ENCODE measurements at places on chromosomes 6 and 20. TPM values are rescaled to one million over a fixed set of nuclear protein-coding genes. Genes with fewer than 3 reads are reported as not detected.

DNA sequence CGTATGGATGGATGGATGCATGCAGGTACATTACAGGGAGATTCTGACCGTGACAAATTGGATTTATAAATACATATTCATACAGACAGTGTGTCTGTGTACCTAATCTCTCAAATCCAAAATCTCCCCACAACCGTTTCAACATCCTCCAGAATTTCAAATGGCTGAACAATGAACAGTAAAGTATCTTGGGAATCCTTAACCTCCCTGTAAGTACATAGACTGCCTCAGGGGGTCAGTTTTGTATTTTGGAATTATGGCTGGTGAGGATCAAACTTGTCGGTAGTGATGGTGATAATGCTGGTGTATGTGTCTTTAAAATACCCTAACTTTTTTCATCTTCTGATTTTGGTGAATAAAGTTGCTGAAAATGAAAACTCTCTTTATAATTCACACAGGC lies 246.2 kb downstream of the FOXC1 start:
- H3K4me3 ChIP-seq, result no peak overlapping the region
- DNase-seq, result no peak
- no peaks in the 10 kb centered on the region for H3K36me3 ChIP-seq
- H3K4me1 ChIP-seq, result peaks cover 5% of the 10 kb centered on the region

DNA sequence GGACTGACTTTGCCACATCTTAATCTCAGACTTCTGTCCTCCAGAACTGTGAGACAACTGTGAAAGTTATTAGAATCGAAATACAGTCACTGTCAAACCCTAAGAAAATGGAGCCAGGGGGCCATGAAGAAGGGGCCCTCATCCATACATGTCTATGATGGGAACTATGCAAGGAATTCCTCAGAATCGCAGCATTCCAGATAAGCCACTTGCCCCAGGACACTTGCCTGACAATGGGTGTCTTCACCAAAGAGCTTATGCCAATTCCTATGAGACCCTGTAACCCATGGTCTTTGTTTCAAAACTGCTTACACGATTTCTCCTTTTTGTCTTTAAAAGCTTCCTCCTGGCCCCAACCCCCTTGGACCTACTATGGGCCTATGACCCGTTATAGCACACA lies 90.4 kb upstream of the FOXP4 start:
- H3K27ac ChIP-seq, result no peak overlapping the region
- H3K4me1 ChIP-seq, result no peaks in the 10 kb centered on the region
- no peaks in the 10 kb centered on the region for H3K27me3 ChIP-seq
- no peaks in the 10 kb centered on the region for H3K36me3 ChIP-seq

GRCh38 chr6:339480-339879 lies 47.2 kb downstream of the DUSP22 start:
- no peaks in the 10 kb centered on the region for H3K27me3 ChIP-seq
- H3K4me3 ChIP-seq, result no peak overlapping the region
- H3K4me1 ChIP-seq, result no peaks in the 10 kb centered on the region
- no peak for DNase-seq
- H3K36me3 ChIP-seq, result no peaks in the 10 kb centered on the region

DNA sequence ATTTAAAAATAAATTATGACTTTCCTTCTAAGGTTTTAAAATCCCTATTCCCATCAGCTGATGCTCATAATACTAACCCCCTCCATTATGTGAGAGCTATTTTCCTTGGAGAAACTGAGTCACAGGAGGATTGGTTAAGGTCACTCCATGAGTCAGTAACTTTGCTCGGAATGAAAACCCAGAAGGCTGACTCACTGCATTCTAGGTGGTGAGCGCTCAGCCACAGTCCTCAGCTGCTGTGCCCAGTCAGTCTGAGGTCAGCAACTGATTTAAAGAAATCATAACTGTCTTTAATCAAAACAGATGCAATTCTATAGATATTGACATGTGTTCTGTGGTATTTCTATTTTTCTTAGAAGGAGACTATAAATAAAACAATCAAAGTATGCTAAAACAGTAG lies 359.2 kb downstream of the GJA1 start:
- no peak overlapping the region for H3K4me3 ChIP-seq
- no peak overlapping the region for H3K27ac ChIP-seq
- no peaks in the 10 kb centered on the region for H3K4me1 ChIP-seq
- peak; percentile 50 for DNase-seq

GRCh38 chr20:47273591-47274235 lies 82.8 kb downstream of the ZMYND8 start:
- H3K36me3 ChIP-seq, result no peaks in the 10 kb centered on the region
- no peaks in the 10 kb centered on the region for H3K27me3 ChIP-seq
- peaks cover 7% of the 10 kb centered on the region for H3K4me1 ChIP-seq
- H3K27ac ChIP-seq, result peak overlapping the region; percentile 96
- H3K4me3 ChIP-seq, result no peak overlapping the region
- no peak for DNase-seq

DNA sequence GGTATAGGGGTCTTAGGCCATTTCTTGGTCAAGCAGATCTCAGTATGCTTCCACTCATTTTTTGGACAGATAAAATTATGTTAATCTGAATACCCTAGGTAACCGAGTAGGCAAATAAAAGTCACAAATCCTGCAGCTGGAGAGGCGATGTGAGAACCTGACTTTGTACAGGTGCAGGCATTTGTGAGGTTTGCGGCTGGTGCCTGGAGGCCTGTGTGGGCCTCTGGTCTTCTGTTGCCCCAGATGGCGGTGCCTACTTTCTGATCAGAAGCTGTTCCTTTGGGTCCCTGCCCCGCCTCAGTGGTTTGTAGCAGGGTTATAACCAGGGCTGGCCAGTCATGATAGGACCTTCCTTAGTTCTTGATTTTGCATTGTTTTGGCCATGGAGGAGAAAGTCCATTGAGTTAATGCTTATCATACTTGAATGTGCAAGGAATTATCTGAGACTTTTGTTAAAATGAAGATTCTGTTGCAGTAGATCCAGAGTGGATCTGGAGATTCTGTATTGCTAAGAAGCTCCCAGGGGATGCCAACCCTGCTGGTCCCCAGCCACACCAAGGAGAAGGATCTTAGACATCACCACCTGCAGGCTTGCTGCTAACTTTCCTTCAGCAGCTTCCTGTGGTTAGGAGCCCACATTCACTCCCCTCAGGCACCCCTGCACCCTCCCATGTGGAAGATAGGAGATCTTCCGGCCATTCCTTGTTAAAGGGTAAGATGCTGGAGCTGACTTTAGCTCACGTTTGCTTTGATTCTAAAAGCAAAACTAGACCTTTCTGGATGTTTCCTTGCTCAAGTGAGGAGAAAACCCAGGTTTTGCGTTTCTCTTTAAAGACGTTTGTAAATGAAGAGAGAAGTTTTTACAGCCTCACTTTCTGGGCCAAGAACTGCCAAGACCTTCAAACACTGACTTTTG lies 50.7 kb downstream of the LRRC1 start:
- H3K27me3 ChIP-seq, result no peaks in the 10 kb centered on the region
- no peak for DNase-seq
- H3K4me3 ChIP-seq, result no peak overlapping the region
- H3K4me1 ChIP-seq, result peaks cover 5% of the 10 kb centered on the region
- no peaks in the 10 kb centered on the region for H3K36me3 ChIP-seq
- no peak overlapping the region for H3K27ac ChIP-seq

GRCh38 chr6:163554663-163555062 lies 140.1 kb downstream of the QKI start:
- H3K27me3 ChIP-seq, result no peaks in the 10 kb centered on the region
- peaks cover 1% of the 10 kb centered on the region for H3K4me1 ChIP-seq
- no peak overlapping the region for H3K27ac ChIP-seq
- no peaks in the 10 kb centered on the region for H3K36me3 ChIP-seq
- DNase-seq, result peak; percentile 80

DNA sequence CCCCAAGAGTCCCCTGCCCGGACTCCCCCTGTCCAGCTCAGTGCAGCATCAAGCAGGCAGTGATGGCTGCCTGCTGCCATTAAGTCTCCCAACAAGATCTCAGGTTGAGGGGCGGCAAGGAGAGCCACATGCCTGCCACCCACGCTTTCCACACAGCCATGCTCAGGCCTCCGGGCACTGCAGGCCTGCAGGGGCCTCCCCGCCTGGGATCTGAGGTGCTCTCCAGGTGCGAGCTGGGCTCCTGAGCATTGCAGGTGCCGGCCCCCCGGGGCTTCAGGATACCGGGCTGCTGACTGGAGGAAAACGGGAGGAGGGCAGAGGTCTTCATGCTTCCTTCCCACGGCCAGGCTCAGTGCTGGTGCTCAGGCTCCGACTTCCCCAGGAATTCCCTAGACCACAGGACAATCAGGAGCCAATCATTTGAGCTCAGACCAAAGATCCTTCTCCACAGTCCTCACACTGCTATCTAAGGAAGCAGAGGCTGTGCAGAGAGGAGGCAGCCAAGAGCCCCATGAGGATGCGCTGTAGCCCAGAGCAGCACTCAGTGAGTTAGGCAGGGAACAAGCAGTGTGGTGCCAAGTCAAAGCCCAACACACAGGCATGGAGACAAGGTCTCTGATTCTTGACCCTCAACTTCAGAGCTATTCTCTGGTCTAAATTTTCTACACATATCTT lies 52.7 kb downstream of the PYGB start:
- no peak overlapping the region for H3K4me3 ChIP-seq
- H3K27me3 ChIP-seq, result no peaks in the 10 kb centered on the region
- no peaks in the 10 kb centered on the region for H3K4me1 ChIP-seq
- no peak for DNase-seq
- H3K27ac ChIP-seq, result no peak overlapping the region

GRCh38 chr20:46400828-46401477 lies 5.5 kb downstream of the ELMO2 start:
- H3K4me3 ChIP-seq, result no peak overlapping the region
- DNase-seq, result no peak
- H3K27ac ChIP-seq, result peak overlapping the region; percentile 81
- no peaks in the 10 kb centered on the region for H3K27me3 ChIP-seq
- peaks cover 3% of the 10 kb centered on the region for H3K36me3 ChIP-seq
- H3K4me1 ChIP-seq, result peaks cover 3% of the 10 kb centered on the region

DNA sequence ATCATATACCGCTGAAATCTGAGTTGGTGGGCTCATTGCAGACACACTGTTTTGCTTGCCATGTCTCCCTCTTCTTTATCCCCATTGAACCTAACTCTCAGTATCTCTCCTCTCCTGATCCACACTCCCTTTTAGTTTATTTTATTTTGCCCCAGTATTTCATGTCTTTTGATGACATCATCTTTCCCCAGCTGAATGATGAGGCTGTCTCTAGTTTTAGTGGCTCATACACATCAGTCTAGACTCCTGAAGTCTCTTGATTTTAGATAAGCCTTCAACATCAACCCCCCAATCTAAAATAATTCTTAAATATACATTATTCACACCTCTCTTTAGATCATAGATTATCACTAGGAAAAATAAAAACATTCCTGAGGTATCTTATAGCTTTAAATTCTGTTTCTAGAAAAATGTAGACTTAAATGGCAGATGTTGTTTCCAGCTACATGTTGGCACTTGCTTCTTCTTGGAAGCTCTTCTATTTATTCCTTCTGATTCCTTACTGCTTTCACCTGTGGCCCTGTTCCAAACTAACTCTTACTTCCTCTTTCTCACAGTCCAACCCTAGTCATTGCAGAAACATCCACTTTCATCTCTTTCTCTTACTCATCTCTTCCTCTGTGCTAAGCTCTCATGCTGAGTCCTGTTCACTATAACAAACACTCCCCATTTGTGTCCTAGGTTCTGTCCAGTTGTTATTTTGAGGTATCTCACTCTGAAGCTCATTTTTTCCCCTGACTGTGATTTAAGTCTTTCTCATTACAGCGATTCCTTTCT lies 191.9 kb upstream of the SLC35B3 start:
- no peak for DNase-seq
- no peaks in the 10 kb centered on the region for H3K27me3 ChIP-seq
- no peak overlapping the region for H3K4me3 ChIP-seq
- no peaks in the 10 kb centered on the region for H3K4me1 ChIP-seq

- DNase-seq, result no peak
- H3K4me1 ChIP-seq, result peaks cover 7% of the 10 kb centered on the region
- no peak overlapping the region for H3K27ac ChIP-seq
- H3K27me3 ChIP-seq, result no peaks in the 10 kb centered on the region
- no peaks in the 10 kb centered on the region for H3K36me3 ChIP-seq
Observed at GRCh38 chr6:142822842-142823241, 122.1 kb downstream of the HIVEP2 start.

- no peaks in the 10 kb centered on the region for H3K4me1 ChIP-seq
- H3K27me3 ChIP-seq, result no peaks in the 10 kb centered on the region
- H3K4me3 ChIP-seq, result no peak overlapping the region
- DNase-seq, result no peak
Observed at GRCh38 chr20:49543071-49543857, 24.7 kb downstream of the PTGIS start.

Gene DEFB132
- not detected for total RNA-seq
